ENCODE measurements at places on chromosomes 16 and 17.
A peak's percentile ranks its signal among the peaks of the same experiment; 100 is the strongest.

DNA sequence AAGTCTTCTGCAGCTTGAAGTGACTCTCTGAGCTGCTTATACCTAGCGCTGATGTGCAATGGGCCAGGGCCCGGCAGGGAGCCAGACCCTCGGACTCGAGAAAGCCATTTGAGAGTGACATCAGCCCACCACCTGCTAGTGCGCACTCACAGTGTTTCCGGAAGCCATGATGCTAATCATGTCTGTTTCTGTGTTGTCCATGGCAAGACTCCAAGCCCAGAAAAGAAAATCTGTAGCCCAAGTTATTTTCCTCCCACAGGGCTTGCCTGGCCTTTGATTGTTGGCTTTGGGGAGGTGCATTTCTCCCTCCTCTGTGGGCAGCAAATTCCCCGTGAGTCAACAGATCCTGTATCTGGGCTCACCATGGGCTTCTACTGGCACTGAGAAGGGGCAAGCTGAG, 1.8 kb upstream of the CDRT4 start:
- no peak overlapping the region for H3K27ac ChIP-seq
- H3K4me3 ChIP-seq = no peak overlapping the region
- no peaks in the 10 kb centered on the region for H3K36me3 ChIP-seq
- H3K27me3 ChIP-seq = no peaks in the 10 kb centered on the region
- DNase-seq = no peak

DNA sequence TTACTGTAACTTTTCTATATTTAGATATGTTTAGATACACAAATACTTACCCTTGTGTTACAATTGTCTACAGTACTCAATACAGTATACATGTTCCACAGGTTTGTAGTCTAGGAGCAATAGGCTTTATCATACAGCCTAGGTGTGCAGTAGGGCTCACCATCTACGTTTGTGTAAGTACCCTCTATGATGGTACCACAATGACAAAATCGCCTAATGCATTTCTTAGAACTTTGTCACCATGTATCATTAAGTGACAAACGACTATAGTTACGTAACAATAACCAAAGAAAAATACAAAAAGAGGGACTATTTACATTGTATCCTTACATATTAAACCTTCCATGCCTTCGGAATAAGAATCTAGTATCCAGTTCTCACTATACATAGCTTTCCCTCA, 8.0 kb downstream of the STAT5B start:
- H3K36me3 ChIP-seq = peaks cover 21% of the 10 kb centered on the region
- H3K27ac ChIP-seq = no peak overlapping the region
- no peaks in the 10 kb centered on the region for H3K27me3 ChIP-seq
- H3K4me1 ChIP-seq = peaks cover 64% of the 10 kb centered on the region

DNA sequence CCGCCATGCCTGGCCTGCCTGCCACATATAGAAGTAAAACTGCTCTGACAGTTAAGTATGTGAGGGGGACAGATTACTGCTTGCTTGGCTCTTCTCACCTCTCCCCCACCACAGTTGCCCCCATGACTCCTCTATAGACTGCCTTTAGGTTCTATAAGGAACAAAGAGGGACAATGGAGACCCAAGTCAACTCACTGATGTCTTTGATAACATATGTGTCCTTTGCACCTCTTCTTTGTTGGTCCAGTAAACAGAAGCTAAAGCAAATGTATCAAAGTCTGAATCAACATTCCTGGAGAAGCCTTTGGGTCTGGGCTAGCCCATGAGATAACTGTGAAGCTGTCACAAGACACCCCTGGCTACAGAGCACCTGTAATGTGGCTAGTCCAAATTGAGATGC, 27.1 kb downstream of the NUDT7 start:
- H3K27me3 ChIP-seq = peaks cover 12% of the 10 kb centered on the region
- H3K4me1 ChIP-seq = no peaks in the 10 kb centered on the region
- no peak overlapping the region for H3K4me3 ChIP-seq
- no peak for DNase-seq

- DNase-seq = no peak
- H3K4me1 ChIP-seq = peaks cover 12% of the 10 kb centered on the region
- H3K27me3 ChIP-seq = no peaks in the 10 kb centered on the region
- H3K4me3 ChIP-seq = no peak overlapping the region
- H3K36me3 ChIP-seq = no peaks in the 10 kb centered on the region
- H3K27ac ChIP-seq = no peak overlapping the region
These were observed 13.8 kb downstream of the THRA start for GRCh38 chr17:40076591-40076990.

GRCh38 chr16:27795992-27796614, 246.2 kb downstream of the KATNIP start:
- no peaks in the 10 kb centered on the region for H3K27me3 ChIP-seq
- no peaks in the 10 kb centered on the region for H3K4me1 ChIP-seq
- H3K4me3 ChIP-seq = no peak overlapping the region
- DNase-seq = peak; percentile 64

DNA sequence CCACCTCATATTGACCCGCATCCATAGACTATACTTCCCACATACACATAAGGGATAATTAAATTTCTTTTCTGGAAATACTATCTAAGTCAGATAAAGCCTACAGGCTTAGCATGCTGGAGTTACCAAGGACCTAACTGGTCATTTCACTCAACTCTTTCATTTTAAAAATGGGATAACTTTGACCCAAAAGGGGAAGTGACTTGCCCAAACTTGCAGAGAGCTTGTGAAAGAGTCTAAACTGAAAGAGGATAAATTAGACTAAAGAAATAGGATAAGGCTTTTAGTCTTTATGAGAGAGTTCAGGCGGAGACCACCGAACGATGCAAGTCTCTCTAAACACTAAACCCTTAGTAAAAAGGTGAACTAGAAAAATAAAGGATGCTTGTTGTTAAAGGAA, 3.9 kb upstream of the KRT33A start:
- H3K27ac ChIP-seq = no peak overlapping the region
- DNase-seq = no peak
- no peaks in the 10 kb centered on the region for H3K4me1 ChIP-seq
- H3K36me3 ChIP-seq = no peaks in the 10 kb centered on the region

DNA sequence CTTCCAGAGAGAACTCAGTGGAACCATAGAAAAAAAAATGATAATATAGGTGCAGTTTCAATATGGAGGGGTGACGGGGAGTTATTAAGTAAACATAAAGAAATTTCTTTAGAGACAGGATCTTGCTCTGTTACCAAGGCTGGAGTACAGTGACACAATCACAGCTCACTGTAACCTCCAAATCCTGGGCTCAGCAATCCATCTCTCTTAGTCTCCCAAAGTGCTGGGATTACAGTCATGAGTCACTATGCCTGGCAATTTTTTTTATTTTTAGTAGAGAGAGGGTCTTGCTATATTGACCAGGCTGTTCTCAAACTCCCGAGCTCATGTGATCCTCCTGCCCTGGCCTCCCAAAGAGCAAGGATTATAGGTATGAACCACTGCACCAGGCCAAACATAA, 48.8 kb downstream of the NLRC5 start:
- peak overlapping the region; percentile 23 for H3K4me3 ChIP-seq
- DNase-seq = no peak
- no peaks in the 10 kb centered on the region for H3K27me3 ChIP-seq

- H3K27me3 ChIP-seq = no peaks in the 10 kb centered on the region
- no peak for DNase-seq
- H3K36me3 ChIP-seq = peaks cover 2% of the 10 kb centered on the region
- no peak overlapping the region for H3K4me3 ChIP-seq
- H3K27ac ChIP-seq = no peak overlapping the region
These were observed 68.8 kb downstream of the KATNIP start for GRCh38 chr16:27618606-27619327.

DNA sequence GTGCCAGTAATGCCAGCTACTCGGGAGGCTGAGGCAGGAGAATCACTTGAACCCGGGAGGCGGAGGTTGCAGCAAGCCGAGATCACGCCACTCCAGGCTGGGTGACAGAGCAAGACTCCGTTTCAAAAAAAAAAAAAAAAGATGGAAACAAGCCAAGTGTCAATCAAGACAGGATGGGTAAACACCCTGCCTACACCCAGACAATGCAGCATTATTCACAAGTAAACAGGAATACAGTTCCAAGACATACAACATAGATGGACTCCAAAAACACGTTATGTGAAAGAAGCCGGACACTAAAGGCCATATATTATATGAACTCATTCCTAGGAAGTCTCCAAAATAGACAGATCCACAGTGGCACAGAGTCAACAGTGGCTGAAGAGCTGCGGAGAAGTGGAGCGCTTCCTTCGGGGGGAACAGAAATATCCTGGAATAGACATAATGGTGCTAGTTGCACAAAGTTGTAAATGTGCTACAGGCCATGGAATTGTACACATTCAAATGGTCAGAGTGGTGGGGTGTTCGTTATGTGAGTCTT, 33.9 kb downstream of the ANKRD11 start:
- peaks cover 71% of the 10 kb centered on the region for H3K4me1 ChIP-seq
- peaks cover 34% of the 10 kb centered on the region for H3K36me3 ChIP-seq
- DNase-seq = no peak
